D721Med (cell line): ENCODE measurements at places on chromosomes 11 and 22.

GRCh38 chr11:2540223-2540991 is 95.6 kb downstream of the KCNQ1 start:
- no peak for DNase-seq

GRCh38 chr11:12292766-12293165 is 84.6 kb upstream of the PARVA start:
- no peak for DNase-seq

DNA sequence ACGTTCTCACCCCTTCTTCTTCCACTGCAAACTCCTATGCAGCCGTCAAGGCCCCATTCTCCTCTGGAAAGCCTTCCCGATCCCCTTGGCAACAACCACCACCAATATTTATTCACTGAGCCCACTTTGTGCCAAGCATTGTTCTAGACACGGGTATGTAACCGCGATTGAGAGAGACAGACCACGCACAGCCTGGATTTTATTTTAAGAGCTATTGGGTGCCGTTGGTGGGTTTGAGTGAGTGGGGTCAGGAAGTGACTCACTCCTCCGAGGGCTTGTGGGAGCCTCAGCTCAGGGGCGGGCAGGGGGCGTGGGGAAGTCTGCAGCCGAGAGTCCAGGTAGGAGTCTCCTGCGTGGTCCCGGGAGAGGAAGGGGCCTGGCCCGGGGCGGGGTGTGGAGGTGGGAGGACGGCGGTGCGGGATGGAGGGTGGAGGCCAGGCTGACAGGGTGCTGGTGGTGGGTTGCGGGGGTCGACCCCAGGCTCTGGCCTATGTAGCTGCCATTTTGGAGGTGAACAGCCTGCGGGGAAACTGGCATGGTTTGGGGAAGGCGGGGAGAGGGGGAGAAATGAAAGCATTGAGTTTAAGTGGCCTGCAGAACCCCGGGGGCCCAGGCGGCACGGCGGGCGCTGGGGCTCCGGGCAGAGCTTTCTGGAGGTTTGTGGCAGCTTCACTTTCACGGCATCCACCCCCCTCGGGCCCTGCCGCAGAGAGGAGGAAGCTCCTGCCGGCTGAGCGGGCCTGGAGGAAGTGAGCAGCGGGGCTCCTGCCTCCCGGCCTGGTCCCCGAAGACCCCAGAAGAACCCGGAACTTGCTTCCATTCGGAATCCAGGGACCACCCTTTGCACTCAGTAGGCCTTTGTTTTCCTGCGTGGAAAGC is 547 bp downstream of the PARVG start:
- DNase-seq, result no peak

DNA sequence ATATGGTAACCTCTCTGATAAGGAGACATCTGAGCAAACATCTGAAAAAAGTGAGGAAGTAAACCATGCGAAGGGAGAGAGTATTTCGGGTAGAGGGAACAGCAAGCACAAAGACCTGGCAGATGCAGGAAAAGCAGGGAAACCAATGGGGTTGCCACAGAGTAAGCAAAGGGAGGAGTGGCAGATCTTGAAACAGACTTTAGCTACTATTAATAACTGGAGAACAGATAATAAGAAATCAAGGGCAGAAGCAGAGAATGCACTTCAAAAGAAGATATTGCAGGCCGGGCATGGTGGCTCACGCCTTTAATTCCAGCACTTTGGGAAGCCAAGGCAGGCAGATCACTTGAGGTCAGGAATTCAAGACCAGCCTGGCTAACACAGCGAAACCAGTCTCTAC is 18.1 kb downstream of the MRTFA start:
- no peak for DNase-seq

- DNase-seq, result no peak
Measured at GRCh38 chr22:39710380-39711150, 140.0 kb downstream of the CACNA1I start.

DNA sequence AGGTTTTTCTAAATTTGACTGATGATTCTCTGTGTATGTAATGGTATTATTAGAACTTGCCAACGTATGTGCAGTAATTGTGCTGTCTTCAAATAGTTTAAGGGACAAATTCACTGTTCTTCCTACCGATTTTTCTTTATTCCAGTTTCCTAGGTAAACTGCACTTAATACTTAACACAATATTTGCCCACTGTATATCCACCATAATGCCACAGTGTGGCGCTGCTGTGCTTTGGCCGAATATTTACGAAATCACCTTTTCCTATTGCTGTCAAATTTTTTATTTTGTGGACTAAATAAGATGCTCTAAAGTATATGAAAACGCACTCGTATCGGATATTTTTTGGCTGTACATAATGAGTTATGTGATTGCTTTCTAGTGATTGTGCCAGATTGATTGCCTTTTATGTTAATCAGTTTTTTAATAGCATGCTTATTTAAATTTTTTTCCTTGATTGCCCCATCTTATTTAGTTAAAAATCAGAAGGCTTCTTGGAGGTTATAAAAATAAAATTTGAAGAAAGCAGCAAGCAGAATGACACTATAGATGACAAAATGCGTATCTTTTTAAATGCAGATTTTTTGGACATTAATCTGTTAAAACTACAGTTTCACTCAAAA is 10.5 kb downstream of the AASDHPPT start:
- no peak for DNase-seq

DNA sequence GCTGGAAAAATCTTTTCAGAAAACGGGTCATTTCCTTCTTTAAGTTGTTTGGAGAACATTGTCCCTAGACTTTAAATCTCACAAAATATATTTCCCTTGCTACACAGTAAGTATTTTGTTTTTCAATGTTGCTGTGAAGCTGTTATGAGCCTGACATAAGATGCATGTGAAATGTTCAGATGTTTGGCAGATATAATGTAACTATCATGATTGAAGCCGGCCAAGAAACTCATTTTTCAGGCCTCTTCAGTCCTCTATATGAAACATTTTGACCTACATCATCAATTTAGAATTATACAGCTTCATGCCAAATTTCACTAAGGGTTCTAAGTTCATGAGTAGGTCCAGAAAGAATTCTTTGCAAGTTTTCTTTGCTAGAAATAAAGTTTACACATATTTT is 133.8 kb downstream of the JRKL start:
- no peak for DNase-seq

DNA sequence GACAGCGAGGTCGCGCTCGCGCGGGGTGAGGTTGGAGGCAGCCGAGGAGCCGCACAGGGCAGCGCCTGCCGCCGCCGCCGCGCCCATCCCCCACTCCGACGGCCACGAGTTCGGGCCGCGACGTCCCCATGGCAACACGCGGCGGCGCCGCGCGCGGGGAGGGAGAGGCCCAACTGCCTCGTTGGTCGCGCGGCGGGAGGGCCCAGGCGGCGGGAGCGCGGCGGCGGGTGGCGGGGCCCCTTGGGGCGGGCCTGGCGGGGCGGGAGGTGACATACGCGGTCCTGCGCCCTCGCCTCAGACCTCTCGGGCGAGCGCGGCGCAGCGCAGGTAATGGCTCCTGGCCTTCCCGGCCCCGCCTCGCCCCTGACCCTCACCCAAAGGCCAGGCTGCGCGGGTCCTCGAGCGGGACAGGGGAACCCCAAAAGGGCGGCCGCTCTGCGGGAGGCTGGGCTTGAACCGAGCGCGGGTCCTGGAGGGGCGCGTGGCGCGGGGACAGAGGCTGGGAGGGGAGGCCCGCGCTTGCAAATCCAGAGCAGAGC is at the start of gene DEUP1:
Gene DEUP1, plus strand, starts transcription at position 297 of the 539 bp plus-strand sequence. CDS start 1,518 bp downstream, outside the sequence.
- peak; percentile 20 for DNase-seq

- DNase-seq, result no peak
Measured at GRCh38 chr11:75150879-75151278, at the start of gene SLCO2B1. Gene SLCO2B1 (plus strand): TSS chr11:75151107. CDS start chr11:75151382, 275 bp downstream.

DNA sequence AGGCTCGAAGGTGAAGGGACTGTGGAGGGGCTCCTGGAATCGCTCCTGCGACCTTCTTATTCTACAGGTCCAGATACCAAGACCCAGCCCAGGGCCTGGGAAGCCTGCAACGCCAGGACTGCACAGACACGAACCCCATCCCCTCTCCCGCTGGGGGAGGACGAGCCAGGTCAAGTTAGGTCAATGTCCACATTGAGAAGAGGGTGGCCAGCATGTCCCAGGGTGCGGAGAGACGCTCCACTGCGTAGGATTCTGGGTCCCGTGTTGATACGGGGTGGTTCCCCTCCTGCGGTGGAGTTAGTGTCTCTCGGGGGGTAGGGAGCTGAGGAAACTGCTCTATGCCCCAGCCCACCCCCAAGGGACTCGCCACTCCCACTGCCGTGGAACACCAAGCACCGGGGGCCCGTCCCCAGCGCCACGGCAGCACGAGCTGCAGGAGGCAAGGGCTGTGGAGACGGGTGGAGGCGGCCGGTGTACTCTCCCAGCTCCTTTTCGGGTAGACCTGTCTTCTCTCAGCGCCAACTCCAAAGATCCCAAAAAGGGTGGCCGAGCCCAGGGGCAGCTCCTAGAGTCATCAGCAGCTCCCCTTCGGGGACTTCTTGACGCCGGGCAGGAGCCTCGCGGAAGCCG is 1.6 kb downstream of the GSC2 start:
- no peak for DNase-seq

DNA sequence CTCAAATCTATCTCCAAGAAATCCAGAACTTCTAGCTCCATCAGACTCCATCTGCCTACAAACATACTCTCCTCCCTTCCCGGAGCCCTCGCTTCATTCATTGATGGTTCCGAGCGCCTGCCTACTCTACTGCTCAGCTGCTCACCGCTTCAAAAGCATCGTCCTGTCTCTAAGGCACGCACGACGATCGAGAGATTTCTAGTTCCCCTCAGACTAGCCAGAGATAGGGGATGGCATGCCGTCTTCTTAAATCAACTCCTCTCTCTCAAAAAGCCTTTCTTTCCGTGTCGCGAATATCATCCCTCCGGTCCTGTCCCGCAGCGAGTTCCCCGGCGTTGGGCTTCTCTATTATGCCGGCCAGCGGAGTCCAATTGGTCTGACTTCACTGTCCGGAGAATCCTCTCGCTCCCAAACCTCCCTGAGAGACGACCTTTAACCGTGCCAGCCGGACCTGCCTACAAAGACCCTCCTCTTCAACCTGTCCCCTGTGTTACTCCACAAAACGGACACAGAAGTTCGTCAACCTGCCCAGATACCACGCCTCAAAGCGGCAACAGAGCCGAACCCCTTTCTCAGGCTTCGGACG is 592 bp downstream of the EEF1G start:
- DNase-seq, result no peak
